ENCODE measurements at places on chromosomes 7 and 10. TPM values are rescaled to one million over a fixed set of nuclear protein-coding genes. Genes with fewer than 3 reads are reported as not detected.

- peaks cover 5% of the 10 kb centered on the region for H3K4me1 ChIP-seq
- peaks cover 87% of the 10 kb centered on the region for H3K27me3 ChIP-seq
- no peak overlapping the region for H3K4me3 ChIP-seq
- H3K36me3 ChIP-seq: no peaks in the 10 kb centered on the region
Measured at GRCh38 chr10:103574097-103575061, 80.9 kb downstream of the NEURL1 start.

DNA sequence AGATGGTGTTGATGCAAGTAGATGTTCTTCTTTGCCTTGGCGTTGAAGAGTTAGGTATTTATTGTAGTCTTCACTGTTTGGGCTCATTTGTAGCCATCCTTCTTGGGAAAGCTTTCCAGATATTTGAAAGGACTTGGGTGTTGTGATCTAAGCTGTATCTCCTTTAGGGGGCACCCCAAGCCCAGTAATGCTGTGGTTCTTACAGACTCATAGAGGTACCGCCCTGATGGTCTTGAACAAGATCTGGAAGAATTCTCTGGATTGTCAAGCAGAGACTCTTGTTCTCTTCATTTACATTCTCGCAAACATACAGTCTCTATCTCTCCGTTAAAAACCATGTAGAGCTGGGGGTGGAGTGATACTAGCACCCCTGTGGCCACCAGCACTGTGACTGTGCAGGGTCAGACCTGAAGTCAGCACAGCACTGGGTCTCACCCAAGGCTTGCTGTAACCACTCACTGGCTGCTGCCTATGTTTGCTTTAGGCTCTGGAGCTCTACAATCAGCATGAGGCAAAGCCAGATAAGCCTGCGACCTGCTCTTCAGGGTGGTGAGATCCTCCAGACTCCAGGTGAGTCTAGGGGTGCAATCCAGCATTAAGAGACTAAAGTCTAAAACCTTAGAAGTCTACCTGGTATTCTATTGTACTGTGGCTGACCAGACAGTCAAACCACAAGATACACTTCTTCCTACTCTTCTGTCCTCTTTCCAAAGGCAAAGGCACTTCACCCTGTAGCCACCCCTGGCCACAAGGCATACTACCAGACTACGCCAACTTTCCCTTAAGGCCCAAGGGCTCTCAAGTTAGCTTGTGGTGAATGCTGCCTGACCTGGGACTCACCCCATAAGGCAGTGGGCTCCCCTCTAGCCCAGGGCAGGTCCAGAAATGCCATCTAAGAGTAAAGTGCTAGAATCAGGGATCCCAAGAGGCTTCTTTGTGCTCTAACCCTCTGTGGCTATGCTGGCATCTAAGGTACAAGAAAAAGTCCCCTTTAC is 209.7 kb upstream of the TMEM196 start:
- no peak overlapping the region for H3K27ac ChIP-seq
- H3K4me1 ChIP-seq: no peaks in the 10 kb centered on the region
- no peaks in the 10 kb centered on the region for H3K27me3 ChIP-seq
- no peak overlapping the region for H3K4me3 ChIP-seq
- H3K36me3 ChIP-seq: no peaks in the 10 kb centered on the region
- DNase-seq: peak; percentile 77

- no peaks in the 10 kb centered on the region for H3K4me1 ChIP-seq
- H3K36me3 ChIP-seq: no peaks in the 10 kb centered on the region
- H3K4me3 ChIP-seq: no peak overlapping the region
- H3K27me3 ChIP-seq: peaks cover 32% of the 10 kb centered on the region
- no peak for DNase-seq
Measured at GRCh38 chr10:79027147-79028055, 41.4 kb upstream of the ZMIZ1 start.

GRCh38 chr10:110547139-110547761 is 20.2 kb upstream of the SMC3 start:
- H3K4me3 ChIP-seq: no peak overlapping the region
- H3K4me1 ChIP-seq: peaks cover 2% of the 10 kb centered on the region
- peaks cover 2% of the 10 kb centered on the region for H3K27me3 ChIP-seq
- H3K36me3 ChIP-seq: no peaks in the 10 kb centered on the region
- no peak overlapping the region for H3K27ac ChIP-seq
- DNase-seq: peak; percentile 77

DNA sequence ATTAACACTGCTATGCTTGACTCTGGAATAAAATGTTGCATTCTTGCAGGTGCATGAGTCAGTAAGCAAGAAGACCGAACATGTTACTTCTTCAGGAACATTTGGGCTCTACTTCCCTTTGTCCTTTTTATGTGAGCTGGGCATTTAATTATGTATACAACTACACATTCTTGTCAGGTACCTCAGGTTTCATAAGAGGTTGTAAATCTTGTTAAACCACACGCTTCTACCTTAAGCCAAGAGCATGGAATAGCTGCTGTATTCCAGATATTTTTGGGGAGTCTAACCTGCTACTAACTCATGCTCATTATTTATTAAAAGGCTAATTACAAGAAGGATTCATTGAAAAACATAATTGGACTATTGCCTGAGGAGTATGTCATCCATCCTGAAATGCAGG is 414.2 kb upstream of the KLF6 start:
- H3K27ac ChIP-seq: no peak overlapping the region
- H3K27me3 ChIP-seq: no peaks in the 10 kb centered on the region
- peaks cover 4% of the 10 kb centered on the region for H3K4me1 ChIP-seq
- no peaks in the 10 kb centered on the region for H3K36me3 ChIP-seq

GRCh38 chr10:131070856-131071255 is 240.7 kb downstream of the TCERG1L start:
- DNase-seq: no peak
- H3K4me1 ChIP-seq: no peaks in the 10 kb centered on the region
- H3K36me3 ChIP-seq: no peaks in the 10 kb centered on the region

DNA sequence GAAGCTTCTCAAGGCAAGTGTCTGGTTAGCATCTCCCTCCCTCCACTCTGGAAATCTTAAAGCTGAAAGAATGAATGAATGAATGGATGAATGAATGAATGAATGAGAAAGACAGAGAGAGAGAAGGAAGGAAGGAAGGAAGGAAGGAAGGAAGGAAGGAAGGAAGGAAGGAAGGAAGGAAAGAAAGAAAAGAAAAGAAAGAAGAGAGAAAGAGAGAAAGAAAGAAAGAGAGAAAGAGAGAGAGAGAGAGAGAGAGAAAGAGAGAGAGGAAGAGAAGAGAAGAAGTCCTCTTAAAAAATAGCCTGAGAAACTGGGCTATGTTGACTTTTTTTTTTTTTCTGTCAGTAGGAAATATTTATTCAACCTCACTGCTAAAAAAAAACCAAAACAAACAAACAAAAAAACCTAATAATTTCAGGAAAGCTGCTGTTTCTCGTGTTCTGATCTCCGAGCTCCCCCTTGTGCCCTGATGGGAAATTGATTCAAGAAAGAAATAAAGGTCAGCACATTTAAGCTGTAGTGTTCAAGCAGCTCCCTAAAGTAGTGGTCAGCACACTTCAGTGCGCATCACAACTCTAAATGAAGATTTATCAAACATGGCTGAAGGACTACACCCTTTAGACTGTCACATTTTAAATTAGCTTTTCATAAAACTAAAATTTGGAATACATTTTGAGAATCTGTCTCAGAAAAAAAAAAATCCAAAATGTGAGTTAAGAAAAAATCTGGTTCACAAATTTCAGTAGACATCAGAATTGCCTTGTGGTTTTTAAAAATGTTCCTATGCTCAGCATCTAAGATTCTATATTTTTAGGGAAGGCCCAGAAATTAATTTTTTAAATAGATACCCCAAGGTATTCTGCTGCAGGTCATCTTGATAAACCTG is 154.3 kb downstream of the ELAPOR2 start:
- no peaks in the 10 kb centered on the region for H3K4me1 ChIP-seq
- no peak overlapping the region for H3K27ac ChIP-seq
- H3K27me3 ChIP-seq: no peaks in the 10 kb centered on the region
- H3K4me3 ChIP-seq: no peak overlapping the region
- DNase-seq: peak; percentile 10

GRCh38 chr7:133301444-133301843 is 48.6 kb downstream of the EXOC4 start:
- no peaks in the 10 kb centered on the region for H3K27me3 ChIP-seq
- DNase-seq: no peak
- H3K4me3 ChIP-seq: no peak overlapping the region

DNA sequence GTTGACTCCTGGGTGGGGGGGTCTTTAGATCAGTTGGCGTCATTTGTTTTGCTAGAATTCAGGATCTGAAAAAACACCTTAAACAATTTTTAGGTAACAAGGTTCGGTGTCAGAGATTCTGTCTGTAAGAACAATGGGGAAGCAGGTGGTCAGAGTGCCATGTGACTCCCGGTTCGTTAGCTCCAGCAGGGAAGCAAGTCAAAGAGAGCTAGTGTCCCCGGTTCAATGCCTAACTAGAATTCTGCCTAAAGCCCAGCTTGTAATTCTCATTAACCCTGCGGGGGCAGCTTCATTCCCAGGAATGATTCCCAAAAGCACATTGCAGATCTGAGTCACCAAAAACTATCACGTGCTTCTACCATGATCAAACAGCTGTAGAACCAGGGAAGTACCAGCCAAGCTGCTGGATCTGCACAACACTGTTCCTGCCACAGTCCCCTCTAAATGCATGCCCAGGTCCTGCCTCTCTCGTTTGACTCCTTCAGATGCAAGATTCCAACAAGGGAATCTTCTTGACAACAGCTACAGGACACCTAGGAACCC is 664.3 kb upstream of the CELF2 start:
- H3K4me1 ChIP-seq: no peaks in the 10 kb centered on the region
- H3K4me3 ChIP-seq: no peak overlapping the region
- no peaks in the 10 kb centered on the region for H3K27me3 ChIP-seq
- no peak for DNase-seq
- no peaks in the 10 kb centered on the region for H3K36me3 ChIP-seq

GARIN1A gene
- 1.4 TPM for polyA plus RNA-seq

TRIM73 gene
- polyA plus RNA-seq: 0.84 TPM

Data from IMR-90 (cell line).